ENCODE measurements at places on chromosomes 2 and 18.

- DNase-seq = no peak
These were observed 189.2 kb downstream of the OSR1 start for GRCh38 chr2:19169134-19169768.

DNA sequence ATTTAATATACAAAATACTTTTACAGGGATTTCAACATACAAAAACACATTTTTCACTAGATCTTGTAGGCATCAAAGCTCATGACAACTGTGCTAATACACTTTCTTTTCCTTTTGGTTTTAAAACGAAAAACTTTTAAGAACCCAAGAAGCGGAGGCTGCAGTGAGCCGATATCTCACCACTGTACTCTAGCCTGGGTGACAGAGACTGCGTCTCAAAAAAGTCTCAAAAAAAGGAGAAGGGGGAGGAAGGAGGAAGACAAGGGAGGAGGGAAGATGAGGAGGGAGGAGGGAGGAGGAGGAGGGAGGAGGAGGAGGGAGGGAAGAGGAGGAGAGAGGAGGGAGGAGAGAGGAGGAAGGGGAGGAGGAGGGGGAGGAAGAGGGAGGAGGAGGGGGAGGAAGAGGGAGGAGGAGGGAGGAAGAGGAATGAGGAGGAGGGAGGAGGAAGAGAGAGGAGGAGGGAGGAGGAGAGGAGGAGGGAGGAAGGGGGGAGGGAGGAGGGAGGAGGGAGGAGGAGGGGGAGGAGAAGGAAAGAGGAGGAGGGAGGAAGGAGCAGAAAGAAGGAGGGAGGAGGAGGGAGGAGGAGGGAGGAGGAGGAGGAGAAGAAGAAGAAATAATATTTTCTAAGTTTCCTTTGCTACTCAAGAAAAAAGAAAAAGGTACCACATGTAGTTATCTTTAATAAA is 13.8 kb downstream of the ROCK2 start:
- DNase-seq = no peak

DNA sequence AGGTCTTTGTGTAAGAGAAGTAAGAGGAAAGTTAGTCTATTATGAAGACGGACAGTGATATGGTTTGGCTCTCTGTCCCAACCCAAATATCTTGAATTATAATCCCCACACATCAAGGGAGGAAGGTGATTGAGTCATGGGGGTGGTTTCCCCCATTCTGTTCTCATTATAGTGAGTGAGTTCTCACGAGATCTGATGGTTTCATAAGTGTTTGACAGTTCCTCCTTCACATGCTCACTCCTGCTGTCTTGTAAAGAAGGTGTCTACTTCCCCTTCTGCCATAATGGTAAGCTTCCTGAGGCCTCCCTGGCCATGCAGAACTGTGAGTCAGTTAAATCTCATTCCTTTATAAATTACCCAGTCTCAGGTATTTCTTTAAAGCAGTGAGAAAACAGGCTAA is 67.6 kb downstream of the NEURL3 start:
- no peak for DNase-seq

DNA sequence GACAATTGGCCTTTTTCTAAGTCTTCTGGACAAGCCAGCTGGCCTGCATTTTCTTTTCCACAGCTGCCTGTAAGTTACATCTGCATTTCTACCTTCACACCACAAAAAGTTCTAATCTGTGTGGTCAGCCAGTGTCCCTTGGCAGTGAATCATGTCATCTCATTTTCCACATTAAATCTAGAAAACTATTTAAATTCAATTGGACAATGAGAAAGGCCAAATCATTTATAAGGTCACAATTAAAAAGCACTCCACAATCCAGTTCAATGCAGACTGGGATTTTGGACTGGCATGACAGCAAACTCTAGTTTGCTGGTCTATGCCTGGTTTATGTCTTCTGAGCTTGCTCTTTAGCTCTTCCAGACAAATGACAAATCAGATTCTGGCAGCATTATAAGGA is 494.2 kb upstream of the SPHKAP start:
- no peak for DNase-seq

DNA sequence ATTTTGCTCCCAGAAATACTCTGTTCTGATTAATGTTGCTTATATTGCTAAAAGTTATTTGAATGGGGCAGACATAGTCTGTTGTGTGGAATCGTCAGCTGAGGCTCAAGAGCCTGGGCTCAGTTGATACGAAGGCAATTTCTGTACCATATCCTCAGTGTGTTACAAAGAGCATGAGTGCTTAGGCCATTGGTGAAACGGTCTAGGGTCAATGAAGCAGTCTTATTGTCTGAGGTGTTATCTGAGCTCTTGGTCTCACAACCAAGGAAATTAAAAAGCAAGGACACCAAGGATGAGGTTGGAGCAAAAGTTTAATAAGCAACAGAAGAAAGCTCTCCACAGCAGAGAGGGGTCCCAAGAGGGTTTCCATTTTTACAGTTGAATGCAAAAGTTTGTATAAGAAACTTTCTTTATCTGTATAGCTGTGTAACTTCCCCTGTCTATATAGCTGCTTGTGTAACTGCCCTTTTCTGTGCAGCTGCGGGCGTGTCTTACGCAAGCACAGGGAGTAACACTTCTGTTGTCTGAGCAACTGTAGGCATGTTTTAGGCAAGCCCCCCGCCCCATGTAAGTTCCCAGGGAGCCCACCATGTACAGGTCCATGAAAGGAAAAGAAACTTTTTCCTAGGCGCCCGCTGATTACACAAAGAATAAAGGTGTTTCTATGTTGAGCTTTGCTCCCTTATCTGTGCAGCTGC is 40.6 kb upstream of the DSC1 start:
- no peak for DNase-seq

GRCh38 chr2:42906557-42907411 is 114.4 kb upstream of the HAAO start:
- peak; percentile 77 for DNase-seq

- DNase-seq = no peak
These were observed 85.9 kb downstream of the CERKL start for GRCh38 chr2:181570833-181571661.

DNA sequence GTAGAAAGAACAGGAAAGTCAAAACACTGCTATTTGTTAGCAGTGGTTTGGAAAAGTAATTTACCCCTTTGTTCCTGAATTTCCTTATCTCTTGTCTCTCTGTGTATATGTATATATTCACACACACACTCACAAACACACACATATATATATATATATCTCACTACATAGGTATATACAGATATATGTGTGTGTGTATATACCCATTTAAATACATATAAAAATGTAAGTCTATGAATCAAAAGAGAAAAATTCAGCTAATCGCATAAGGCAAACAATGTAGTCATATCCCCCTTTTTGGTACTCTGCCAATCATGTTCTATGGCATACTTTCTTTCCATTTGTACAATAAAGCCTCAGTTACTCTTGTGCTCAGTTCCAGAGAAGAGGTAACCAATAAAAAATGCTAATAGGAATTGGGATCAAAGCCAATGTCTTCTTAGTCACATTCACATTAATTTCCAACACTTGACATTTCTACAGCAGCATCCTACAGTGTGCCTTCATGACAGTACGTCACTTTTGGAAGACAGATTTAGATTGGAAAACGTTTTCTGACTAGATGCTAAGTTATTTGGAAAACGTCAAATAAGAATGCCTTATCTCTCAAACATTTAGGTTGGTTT is 94.6 kb downstream of the MC4R start:
- DNase-seq = no peak

GRCh38 chr2:210955591-210955990 is 399.2 kb downstream of the CPS1 start:
- DNase-seq = peak; percentile 7

DNA sequence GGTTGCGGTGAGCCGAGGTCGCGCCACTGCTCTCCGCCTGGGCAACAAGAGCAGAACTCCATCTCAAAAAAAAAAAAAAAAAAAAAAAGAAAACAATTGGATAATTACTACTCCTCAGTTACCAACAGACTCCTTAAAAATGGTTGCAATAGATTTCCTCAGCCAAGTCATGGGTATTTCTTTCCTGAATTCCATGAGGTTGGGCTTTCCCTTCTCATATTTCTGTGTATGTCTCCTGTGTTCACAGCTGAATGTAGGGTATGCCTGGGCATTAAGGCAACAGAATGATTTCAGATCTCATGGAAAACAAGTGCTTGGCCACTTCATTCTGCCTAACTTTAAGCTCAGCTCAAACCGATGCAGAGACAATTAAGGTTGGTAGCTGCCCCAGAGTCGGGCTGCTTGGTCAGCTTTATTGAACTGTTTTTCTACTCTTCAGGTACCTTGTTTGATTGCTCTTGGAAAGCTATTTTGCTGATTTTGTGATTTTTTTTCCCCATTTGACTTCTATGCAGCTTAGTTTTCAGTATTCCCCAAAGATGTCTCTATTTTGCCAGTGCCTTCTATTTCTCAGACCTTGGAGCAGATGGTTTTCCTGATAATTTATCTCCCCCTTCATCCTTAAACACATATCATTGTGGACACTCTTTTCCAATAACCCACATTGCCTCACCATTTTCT is 24.8 kb downstream of the KIF5C start:
- DNase-seq = no peak

DNA sequence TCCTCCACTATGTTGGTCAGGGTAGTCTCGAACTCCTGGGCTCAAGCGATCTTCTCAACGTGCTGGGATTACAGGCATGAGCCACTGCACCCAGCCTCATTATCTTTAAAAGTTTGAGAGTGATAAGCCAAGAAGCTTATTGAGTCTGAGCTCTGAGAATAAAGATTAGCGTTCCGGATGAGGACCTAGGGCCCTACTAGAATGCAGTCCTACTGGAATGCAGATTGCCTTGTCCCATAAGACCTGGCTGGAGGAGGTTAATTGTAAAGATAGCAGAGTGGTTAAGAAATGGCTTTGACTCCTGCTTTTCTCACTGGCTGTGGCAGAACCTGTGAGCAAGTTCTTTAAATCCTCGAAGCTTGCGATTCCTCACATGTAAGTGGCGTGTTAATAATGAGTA is 4.0 kb downstream of the VWA3B start:
- no peak for DNase-seq

DNA sequence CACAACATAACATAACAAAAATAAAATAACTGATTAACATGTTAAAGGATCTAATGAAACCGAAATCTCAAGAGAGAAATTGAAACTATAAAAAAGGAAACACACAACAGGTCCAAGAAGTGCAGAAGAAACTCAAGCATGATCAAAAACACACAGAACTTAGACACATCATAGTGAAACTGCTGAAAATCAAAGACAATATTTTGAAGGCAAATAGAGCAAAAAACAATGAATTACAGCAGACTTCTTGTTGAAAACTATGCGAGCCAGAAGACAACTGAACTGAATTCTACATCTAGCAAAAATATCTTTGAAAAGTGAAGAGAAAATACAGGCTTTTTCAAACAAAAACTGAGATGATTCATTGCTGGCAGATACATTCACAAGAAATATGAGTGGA is 61.3 kb downstream of the UGP2 start:
- DNase-seq = no peak

DNA sequence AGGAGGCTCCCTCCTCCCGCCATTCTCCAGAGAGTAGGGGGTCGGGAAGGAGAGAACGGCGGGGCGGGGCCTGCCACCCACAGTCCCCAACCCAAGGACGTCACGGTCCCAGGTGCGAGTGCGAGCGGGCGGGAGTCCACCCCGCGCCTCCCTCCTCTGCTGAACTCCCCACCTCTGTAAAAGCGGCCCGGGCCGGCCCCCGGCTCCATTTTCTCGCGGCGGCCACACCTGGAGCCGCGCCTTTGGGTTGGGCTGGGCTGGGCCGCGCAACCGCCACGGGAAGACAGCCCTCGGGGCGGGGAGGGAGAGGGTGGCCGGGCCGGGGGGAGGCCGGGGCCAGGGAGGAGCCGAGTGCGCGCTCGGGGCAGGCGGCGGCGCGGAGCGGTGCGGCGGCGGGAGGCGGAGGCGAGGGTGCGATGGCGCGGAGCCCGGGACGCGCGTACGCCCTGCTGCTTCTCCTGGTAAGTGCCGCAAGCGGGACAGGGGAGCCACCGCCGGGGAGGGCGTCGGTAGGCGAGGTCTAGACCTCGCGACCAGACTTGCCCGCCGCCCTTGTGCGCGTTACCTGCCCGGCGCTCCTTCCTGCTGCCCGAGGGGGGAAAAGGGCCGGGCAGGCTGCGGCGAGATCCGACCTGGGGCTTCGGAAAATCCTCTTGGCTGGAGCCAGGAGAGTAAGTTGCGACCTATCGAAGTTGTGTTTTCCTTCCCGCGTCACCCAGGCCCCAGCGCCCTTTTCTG is at the start of gene DSG2:
Gene DSG2, plus strand, starts transcription at position 342 of the 738 bp plus-strand sequence. Its CDS starts 75 bp downstream, at position 417.
- DNase-seq = peak; percentile 67

- no peak for DNase-seq
These were observed 12.1 kb upstream of the GREB1 start for GRCh38 chr2:11521775-11522174.

DNA sequence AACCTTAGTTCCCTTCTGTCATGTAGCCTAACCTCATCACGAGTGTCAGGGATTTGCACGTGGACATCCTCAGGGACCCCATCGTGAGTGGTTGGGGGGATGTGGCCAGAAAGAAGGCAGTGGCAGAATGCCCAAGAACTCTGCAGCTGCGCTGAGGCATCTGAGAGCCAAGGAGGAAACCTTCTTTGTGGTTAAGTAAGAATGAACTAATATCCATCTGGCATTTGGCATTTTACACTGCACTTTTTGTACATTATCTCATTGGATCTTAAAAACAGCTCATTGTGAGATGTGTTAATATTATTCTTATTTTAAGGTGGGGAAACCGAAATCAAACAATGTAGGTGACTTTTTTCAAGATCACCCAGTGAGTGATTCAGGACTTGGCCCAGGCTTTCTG is 32.6 kb upstream of the APCDD1 start:
- no peak for DNase-seq

- DNase-seq = no peak
These were observed 1.0 kb upstream of the TUBB6 start for GRCh38 chr18:12306752-12307700.

DNA sequence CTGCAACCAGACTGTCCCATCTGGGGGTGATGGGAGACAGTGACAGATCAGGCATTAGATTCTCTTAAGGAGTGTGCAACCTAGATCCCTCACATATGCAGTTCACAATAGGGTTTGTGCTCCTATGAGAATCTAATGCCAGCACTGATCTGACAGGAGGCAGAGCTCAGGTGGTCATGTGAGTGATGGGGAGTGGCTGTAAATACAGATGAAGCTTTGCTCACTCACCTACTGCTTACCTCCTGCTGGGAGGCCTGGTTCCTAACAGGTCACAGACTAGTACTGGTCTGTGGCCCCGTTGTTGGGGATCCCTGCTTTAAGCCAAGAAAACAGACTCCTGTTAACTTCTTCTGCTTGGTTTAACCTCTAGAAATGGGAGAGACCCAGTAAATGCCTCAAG is 3.2 kb downstream of the CYP27A1 start:
- DNase-seq = no peak

DNA sequence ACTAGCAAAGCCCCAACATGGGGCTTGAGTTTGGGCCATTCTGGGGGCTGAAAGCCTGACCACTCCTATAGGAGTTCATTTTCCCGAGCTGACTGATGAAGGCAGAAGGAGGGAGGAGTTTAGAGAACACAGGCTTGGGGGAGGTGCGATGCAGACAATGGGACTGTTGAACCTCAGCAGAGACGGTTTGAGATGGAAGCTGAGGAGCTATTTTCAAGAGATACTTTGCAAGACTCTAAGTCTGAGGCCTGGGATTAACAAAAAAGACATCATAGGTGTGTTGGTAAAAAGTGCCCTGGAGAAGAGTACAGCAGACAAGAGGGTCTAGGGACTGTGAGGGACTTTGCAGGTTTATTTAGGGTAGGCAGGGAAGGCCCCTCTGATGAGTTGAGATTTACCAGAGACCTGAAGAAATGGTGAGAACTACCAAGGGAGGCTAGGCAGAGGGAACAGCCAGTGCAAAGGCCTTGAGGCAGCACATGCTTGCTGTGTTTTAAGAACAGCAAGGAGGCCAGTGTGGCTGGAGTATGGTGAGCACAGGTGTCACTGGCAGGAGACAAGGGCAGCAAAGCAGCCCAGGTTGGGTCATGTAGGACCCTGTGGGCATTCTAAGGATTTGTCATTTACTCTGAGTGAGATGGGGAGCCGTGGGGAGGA is 31.6 kb downstream of the PCBP1 start:
- no peak for DNase-seq
